Right kidney (tissue), 9 donors: ENCODE measurements at places on chromosomes 1 and 21.

GRCh38 chr21:15462092-15462491, 267.7 kb upstream of the USP25 start:
- no peak for DNase-seq

GRCh38 chr1:246302251-246302625, 204.8 kb downstream of the SMYD3 start:
- DNase-seq, result no peak

GRCh38 chr21:25885405-25885804, 150.6 kb downstream of the GABPA start:
- DNase-seq, result no peak

GRCh38 chr1:113135460-113135859, 62.5 kb downstream of the LRIG2 start:
- DNase-seq, result no peak

- DNase-seq, result no peak
These were observed 24.4 kb downstream of the SLC45A1 start for GRCh38 chr1:8342325-8342724.

DNA sequence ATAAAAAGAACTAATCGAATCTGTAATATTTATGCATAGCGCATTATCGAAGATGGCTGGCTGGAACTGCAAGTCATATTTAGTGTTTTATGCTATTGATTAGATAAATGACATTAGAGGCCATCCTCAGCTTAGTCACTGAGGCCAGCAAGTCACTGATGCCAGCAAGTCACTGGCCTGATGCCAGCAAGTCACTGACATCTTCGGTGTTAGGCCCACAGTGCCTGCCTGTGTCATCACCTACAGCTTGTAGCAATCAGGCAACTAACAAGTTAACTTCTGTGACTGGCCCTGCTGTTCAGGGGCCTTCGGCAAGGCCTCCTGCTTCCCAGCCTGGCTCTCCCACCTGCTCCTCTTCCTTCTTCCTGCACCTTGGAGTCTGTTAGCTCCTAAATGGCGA, 65.6 kb upstream of the SCCPDH start:
- DNase-seq, result no peak

- DNase-seq, result no peak
These were observed 34.4 kb downstream of the FH start for GRCh38 chr1:241485145-241485544.

DNA sequence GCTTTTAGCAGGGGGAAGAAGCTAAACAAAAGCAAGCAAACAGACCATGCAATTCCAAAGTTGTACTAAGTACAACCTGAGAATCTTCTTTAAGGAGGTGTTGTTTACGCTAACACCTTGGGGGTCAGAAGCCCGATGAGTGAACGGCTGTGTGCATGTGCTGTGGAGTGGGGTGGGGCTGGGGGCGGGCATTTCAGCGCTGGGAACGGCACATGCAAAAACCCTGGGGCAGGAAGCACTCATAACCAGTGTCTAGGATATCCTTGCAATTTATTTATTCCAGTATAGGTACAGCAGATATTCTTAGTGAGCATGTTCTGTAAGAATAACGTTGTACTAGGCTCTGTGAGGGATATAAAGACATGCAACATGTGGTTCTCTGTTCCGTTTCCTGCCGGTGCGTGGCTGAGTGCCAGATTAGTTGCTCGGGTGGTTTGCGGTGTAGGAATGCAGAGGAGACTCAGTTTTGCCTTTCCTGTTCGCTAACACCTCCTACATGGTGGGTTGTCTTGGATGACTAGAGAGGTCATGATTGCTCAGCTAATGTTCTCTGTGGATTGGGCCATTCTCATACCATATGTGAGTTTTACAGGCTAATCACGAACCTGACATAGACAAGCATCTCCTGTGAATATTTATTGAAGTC, 3.7 kb downstream of the FASLG start:
- DNase-seq, result no peak

DNA sequence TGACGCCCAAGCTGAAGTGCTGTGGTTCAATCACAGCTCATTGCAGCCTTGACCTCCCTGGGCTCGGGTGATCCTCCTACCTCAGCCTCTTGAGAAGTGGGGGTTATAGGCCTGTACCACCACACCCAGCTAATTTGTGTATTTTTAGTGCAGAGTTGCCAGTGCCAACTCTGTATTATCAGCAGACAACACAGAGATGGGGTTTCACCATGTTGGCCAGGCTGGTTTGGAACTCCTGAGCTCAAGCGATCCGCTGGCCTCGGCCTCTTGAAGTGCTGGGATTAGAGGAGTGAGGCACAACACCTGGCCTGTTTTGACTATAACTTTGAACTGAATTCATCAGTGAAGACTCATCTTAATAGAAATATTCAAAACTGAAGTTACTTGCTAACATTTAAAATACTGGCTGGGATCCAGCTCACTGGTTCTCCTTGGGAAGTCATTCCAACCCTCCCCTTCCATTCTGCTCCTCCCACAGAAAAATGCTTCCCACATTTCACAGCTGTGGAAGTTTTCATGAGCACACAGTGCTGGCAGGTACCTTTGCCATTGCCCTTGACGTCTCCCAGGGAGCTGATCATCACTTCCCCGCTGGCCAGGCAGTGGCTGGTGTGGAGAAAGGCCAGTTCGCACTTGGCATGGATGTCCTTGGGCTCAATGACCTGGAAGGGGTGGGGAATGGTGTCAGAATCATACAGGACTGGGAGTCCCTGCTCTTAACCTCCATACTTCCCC, 4.7 kb downstream of the SELENBP1 start:
- no peak for DNase-seq

DNA sequence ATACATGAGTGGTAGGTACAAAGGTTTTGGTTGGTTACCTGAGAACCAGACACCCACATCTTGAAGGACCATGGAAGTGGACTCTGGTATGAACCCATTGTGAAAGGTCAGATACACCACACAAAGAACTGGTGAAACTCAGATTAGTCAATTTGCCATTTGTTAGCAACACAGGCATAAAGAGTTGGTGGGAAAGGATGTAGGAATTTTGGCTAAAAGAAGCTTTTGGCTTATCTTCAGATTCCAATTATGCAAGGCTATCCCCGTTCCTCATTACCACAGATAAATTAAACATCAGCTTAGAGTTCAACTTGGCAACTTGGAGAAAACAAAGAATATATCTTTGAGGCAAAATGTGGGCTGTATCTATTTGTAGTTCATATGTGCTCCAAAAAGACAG, 87.0 kb upstream of the IRF2BP2 start:
- no peak for DNase-seq

DNA sequence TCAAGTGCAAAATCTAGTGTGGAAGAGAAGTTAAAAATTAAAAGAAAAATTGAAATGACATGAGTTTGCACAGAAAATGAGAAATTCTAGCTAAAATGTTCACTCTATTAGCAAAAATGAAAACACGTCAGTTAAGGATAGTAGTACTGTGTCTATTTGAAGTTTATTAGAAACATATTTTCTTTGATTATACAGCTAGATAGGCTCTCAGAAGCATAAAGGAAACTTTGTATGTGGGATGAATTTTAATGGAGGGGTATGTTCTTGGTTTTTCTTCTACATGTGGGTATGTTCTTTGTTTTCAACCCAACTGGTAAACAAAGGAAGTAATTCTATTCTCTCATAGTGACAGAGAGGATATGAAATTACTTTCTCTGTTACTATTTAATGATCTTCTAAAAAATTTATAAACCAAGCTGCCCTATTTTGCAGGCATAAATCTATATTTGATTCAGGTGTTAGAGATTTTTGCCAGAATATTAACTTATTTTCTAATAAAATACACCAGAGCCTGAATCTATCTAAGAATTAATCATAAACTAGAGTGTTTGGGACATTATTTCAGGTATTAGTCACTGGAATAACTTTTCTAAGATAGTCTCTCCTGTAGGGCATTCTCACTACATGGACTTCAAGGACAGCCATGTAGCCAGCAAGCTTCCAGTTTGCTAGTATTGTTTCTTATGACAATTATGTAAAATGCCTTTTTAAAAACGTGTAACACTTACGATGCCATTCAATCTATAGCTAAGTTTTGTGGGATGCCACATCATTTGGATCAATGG, 15.8 kb downstream of the GPSM2 start:
- no peak for DNase-seq

DNA sequence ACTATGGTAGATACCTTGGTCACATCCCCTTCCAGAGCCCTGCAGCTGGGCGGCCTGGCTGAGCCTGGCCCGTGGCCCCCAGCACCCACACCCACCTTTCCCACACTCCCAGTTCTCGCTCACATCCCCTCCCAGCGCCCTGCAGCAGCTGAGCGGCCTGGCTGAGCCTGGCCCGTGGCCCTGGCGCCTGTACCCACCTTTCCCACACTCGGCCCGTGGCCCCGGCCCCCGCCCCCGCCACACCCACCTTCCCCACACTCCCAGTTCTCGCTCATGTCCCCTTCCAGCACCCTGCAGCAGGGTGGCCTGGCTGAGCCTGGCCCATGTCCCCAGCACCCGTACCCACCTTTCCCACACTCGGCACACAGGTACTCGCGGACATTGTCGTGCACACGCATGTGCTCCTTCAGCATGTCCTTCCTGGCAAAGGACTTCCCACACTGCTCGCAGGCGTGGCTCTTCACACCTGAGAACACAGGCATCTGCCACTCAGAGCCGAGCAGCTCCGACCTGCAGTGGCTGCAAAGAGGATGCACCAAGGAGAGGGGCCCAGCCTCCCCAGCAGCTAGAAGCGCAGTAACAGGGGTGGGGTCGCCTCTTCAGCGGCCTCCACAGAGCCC, 52.5 kb upstream of the RIPK4 start:
- DNase-seq, result no peak

DNA sequence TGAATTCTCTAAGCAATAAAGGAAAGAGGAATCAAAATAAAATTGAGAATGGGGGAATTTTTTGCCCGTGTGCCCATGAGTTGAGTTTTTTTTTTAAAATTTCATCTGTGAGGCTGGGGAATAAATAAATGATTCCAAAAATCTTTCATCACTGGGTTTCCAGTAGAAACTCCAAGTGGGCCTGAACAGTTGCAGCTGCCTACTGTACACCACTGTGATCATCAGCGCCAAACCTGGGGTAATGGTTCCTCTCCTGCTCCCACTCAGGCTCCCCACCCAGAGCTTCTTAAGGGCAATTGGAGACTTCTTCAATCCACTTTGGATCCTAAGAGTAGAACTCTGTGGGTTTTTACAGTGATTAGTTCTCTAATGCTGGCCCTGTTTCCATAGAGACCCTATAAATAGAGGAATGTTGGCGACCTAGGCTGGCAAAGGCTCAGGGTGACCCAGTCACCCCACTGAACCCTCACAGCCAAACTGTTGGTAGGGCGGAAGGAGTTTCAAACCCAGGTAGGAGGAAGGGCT, 9.3 kb downstream of the TMCC2 start:
- no peak for DNase-seq

GRCh38 chr1:117567435-117567834, 38.4 kb upstream of the TENT5C start:
- DNase-seq, result no peak

DNA sequence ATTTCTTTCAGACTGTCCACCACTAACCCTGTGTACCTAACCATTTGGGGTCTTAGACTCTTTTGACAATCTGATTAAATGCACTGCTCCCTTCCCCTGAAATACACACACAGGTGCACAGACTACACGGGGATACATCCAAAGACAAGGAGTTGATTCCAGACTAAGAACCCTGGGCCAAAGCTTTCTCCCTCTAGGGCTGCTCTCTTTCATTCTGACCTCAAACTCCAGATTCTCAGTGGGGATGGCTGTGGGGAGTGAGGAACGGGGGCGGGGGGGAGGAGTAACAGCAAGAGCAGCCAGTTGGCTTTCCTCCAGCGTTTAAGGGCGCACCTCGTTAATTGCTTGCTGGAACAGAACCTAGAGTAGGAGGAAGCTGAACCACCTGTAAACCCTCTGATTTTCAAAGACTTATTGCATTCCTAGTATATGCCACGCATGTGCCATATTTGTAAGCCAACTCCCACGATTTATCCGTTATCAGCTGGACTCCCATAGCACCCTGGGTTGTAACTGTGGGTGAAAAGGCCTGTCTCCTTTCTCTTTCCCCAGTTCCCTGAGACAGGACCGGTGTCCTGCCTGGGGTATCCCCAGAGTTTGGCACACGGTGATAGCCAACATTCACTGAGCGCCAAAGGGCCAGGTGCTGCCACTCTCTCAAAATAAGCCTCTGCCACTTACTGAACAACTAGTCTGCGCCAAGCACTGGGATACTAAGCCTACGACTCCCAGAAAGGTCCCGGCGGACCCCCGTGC, 920 bp downstream of the MTHFR start:
- DNase-seq, result no peak

DNA sequence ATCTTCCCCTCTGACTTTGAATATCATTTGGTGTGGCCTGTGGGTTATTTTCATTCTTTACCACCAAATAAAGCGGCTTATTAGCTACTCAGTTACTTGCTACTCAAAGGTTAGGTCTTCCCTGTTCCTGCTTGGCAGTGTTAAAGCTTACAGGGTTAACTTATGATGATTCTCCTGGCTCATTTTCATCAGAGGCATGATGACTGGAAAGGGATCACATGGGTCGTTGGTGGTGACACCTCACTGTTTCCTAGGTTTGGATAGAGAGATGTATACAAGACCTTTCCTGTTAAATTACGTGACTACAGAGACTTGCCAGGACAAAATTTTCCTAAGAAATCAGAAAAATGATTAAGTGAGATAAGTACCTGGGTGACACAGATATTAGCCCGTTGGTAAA, 27.4 kb downstream of the MRPS6 start:
- DNase-seq, result no peak

DNA sequence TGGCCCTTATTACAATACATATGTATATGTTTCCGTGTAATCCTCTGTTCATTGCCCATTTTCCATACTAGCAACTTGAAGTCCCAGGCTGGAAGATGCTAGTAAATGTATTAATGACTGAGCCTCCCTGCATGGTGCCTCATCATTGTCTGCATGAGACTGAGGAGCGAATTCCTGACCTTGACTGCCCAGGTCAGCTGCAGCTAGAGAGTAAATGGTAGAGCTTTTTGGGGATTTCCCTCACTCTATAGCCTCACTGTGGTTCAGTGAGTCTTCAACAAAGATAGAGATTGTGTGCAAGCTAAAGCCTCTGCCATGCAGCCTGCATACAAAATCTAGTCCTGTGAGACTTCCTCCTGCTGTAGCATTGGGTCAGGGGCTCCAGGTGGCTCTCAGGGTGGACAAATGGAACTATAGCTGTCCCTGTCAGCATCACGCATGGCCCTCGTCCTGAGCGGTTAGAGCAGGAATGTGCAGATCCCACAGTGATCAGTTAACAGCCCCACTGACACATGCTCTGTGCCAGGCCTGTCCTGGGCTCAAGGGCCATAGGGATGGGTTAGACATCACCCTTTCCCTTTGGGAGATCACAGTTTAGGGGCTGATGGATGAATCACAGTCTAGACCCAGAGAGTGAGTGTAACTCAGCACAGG, 741.7 kb downstream of the MATN1 start:
- DNase-seq, result no peak

DNA sequence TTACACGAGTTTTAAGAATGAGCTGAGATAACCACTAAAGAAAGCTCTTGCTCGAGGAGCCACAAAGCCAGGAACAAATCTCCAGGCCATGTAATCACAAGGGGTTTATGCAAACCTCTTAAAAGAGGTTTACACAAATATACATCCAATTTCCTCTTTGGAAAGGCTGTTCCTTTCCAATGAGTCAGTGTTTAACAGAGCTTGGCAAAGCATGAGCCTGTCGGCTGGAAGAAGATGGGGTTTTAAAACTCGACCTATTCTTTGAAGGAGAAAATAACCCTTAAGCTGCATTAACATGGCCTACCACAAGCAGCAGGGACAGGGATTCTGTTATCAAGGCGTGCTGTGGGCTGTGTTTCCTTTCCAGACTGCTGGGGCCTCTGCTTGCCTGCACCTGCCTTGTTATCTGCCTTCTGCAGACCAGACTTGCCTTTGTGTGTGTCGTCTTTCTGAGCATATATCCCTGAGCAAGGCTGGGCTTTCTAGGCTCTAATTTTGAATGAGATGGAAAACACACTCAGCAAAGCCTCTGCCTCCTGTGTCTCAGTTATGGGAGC, 40.6 kb upstream of the CYP2J2 start:
- DNase-seq, result no peak
